Uterus (tissue), 4 donors: ENCODE measurements at places on chromosomes 12 and 14. TPM values are rescaled to one million over a fixed set of nuclear protein-coding genes. Genes with fewer than 3 reads are reported as not detected.
A peak's percentile ranks its signal among the peaks of the same experiment; 100 is the strongest.

- H3K4me3 ChIP-seq: no peak overlapping the region
- DNase-seq: no peak
- no peak overlapping the region for H3K27ac ChIP-seq
- H3K4me1 ChIP-seq: no peaks in the 10 kb centered on the region
- no peaks in the 10 kb centered on the region for H3K36me3 ChIP-seq
Observed at GRCh38 chr14:101446387-101446969, 114.8 kb upstream of the DIO3 start.

- H3K36me3 ChIP-seq: no peaks in the 10 kb centered on the region
- no peak overlapping the region for H3K27ac ChIP-seq
- H3K27me3 ChIP-seq: no peaks in the 10 kb centered on the region
- no peaks in the 10 kb centered on the region for H3K4me1 ChIP-seq
Observed at GRCh38 chr14:78674820-78675219, 504.6 kb downstream of the NRXN3 start.

DNA sequence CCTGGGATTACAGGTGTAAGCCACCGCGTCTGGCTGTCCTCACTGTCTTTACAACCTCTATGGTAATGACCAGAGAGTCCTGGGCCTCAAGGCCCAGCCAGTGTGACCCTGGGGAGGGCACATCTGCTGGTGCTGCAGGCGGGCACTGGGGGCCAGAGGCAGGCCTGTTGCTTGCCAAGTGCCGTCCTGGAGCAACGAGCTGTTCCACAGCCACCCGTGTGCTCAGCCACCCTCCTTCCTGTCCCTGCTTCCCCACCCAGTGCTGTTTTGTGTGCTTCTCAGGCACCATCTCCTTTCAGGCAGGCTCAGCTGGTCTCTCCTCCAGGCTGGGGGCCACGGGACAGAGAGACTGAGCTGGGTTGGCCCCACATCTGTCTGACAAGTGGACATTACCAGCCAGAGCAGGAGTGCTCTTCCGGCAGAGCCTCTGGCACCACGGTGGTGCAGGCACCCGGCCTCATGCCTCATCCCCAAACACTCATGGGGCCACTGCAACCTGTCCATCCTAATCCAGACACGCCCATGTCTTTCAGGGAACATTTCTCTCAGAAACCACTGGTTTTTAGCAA lies 9.0 kb downstream of the SLC25A47 start:
- H3K27ac ChIP-seq: no peak overlapping the region
- H3K36me3 ChIP-seq: no peaks in the 10 kb centered on the region
- no peaks in the 10 kb centered on the region for H3K4me1 ChIP-seq
- H3K4me3 ChIP-seq: no peak overlapping the region
- H3K27me3 ChIP-seq: no peaks in the 10 kb centered on the region

GRCh38 chr14:25108291-25108690 lies 58.3 kb upstream of the STXBP6 start:
- no peaks in the 10 kb centered on the region for H3K27me3 ChIP-seq
- H3K27ac ChIP-seq: no peak overlapping the region
- H3K36me3 ChIP-seq: no peaks in the 10 kb centered on the region
- H3K4me1 ChIP-seq: no peaks in the 10 kb centered on the region
- DNase-seq: no peak

DNA sequence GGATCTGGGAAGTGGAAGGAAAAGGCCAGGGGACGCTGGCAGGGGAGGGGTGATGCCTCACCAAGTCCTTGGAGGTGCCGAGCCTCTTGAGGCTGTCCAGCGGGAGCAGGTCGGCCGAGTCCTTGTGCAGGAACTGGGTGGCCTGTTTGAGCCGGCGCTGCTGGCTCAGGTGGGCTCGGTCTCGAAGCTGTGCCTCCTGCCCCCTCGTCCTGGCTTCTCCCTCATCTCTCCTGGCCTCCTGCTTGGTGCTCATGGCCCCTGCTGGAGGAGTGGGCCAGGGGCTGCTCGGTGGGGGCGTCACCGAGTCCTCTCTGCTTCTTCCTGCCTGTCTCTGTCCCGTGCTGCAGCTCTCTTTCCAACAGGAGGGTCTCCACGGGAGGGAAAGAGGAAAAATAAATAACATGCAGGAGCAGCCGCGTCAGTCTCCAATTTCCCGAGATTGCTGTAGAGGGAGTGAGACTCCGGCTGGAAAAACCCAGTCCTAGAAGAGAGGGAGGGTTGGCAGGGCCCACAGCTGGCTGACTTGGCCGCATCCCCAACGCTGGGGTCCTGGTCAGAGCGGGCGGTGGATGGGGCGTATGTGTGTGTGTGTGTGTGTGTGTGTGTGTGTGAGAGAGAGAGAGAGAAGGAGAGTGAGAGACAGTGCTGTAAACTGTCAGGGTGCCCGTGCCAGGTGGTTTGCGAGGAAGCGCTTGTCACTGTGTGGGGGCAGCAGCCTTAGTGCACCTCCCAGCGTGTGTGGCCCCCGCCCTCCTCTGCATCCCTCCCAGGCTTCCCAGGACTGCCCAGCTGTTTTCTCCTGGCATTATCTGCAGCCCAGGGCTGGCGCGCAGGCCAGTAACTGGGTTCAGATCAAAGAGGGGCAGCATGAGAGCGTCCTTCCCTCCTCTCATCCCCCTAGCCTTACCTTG lies at the start of gene NRIP2:
TSS of gene NRIP2 (minus strand) at position 455 of the 911 bp plus-strand sequence. CDS start at position 403, 52 bp downstream.
- no peaks in the 10 kb centered on the region for H3K27me3 ChIP-seq
- H3K4me3 ChIP-seq: peak within 1 kb of the TSS; percentile 2
- peak; percentile 63 for DNase-seq
- H3K27ac ChIP-seq: peak within 1 kb of the TSS; percentile 61
- peaks cover 8% of the 10 kb centered on the region for H3K4me1 ChIP-seq
- H3K36me3 ChIP-seq: no peaks in the 10 kb centered on the region

DNA sequence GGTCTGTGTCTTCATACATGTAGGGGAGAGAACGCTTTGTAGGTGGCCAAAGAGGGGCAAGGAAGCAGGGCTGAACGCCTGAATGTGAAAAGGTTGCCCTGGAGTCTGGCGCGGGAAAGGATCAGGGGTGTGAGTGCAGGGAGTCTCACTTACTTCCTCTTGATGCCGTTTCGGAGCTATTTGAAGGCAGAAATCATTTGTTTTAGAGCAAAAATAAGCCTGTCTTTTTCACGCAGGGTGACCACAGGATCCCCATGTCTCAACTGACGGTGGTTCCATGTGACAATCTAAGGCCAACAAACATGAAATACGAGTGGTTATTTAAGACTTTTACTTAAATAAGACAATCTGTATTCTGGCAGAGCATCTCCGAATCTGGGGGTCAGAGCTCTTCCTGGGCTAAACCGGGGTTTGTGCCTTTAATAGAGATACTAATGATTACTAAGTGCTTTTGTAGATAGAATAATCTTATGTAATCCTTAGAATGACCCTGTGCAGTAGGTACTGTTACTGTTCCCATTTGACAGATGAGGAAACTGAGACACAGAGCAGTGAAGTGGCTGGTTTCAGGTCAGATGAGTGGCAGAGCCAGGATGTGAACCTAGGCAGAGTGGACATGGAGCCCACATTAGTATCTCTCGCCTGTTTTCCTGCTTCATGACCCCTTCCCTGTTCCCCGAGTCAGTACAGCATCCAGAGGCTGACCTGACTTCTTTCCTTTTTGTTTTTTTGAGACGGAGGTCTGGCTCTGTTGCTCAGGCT lies 1.9 kb downstream of the BRI3BP start:
- H3K4me1 ChIP-seq: no peaks in the 10 kb centered on the region
- H3K27me3 ChIP-seq: no peaks in the 10 kb centered on the region
- DNase-seq: no peak
- H3K27ac ChIP-seq: no peak overlapping the region

- H3K27ac ChIP-seq: no peak overlapping the region
- no peaks in the 10 kb centered on the region for H3K36me3 ChIP-seq
- DNase-seq: no peak
- H3K4me3 ChIP-seq: no peak overlapping the region
Observed at GRCh38 chr12:110355073-110355472, 48.4 kb downstream of the ANAPC7 start.

DNA sequence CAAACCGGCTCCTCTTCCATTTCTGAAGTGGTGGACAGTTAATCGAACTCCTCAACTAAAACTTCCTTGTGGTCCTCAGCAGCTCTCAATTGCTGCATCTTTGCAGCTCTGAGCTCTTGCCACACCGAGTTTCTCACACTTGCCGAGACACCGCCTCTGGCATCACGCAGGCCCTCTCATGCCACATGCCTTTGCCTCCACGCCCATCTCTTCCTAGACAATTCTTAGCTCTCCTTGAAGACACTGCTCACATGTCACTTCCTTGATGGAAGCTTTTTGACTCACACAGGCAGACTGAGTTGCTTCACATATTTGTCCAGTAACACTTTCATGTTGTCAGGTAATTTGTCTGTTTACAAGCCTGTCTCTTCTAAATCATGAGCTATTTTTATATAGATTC lies 29.2 kb downstream of the KCNA1 start:
- no peaks in the 10 kb centered on the region for H3K36me3 ChIP-seq
- no peak overlapping the region for H3K4me3 ChIP-seq
- no peak overlapping the region for H3K27ac ChIP-seq
- no peak for DNase-seq
- H3K4me1 ChIP-seq: no peaks in the 10 kb centered on the region

- no peaks in the 10 kb centered on the region for H3K27me3 ChIP-seq
- H3K27ac ChIP-seq: no peak overlapping the region
- no peaks in the 10 kb centered on the region for H3K36me3 ChIP-seq
- no peak overlapping the region for H3K4me3 ChIP-seq
- H3K4me1 ChIP-seq: no peaks in the 10 kb centered on the region
Observed at GRCh38 chr12:84805474-84805858, 107.1 kb downstream of the SLC6A15 start.

FERMT2 gene
- 169 TPM for total RNA-seq

DNA sequence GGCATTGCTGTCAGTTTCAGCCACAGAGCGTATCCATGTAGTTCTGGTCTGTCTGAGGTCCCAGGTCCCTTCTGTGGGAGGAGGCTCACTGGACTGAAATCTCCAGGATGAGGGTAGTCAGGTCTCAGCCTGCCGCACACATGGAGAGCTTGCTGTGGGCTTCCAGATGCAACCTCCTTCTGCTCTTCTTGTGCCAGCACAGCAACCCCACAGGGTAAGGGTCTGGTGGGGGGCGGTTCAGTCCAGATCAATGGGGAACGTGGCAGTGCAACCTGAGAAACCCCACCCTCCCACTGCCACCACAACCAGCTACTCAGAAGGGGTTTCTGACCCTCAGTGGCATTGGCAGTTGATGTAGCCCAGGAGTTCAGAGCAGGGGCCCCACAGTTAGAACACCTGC lies 61.2 kb downstream of the BEGAIN start:
- DNase-seq: no peak
- H3K4me3 ChIP-seq: no peak overlapping the region
- H3K4me1 ChIP-seq: no peaks in the 10 kb centered on the region
- H3K27me3 ChIP-seq: no peaks in the 10 kb centered on the region

OR4K14 gene
- total RNA-seq: not detected

DNA sequence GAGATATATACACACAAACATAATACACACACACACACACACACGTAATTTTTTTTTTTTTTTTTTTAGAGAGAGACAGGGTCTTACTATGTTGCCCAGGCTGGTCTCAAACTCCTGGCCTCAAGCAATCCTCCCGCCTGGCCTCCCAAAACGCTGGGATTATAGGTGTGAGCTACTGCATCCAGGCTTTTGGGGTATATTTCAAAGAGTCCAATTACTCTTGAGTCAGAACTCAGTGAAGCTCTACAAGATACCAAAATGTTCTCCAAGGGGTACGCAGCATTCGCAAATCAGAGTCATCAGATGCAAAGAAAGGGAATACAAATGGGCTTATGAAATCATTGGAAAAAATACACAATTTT lies 54.0 kb downstream of the PHLDA1 start:
- H3K4me3 ChIP-seq: no peak overlapping the region
- peak overlapping the region; percentile 58 for H3K27ac ChIP-seq
- no peaks in the 10 kb centered on the region for H3K36me3 ChIP-seq
- DNase-seq: no peak
- no peaks in the 10 kb centered on the region for H3K27me3 ChIP-seq

VEZT gene
- total RNA-seq: 172 TPM

- H3K4me1 ChIP-seq: no peaks in the 10 kb centered on the region
- no peaks in the 10 kb centered on the region for H3K27me3 ChIP-seq
- H3K4me3 ChIP-seq: no peak overlapping the region
- no peak for DNase-seq
Observed at GRCh38 chr14:99190696-99191394, 81.2 kb downstream of the BCL11B start.

BATF gene
- total RNA-seq: not detected

GRCh38 chr12:54749191-54749818 lies 101.1 kb upstream of the DCD start:
- no peak overlapping the region for H3K4me3 ChIP-seq
- no peaks in the 10 kb centered on the region for H3K36me3 ChIP-seq
- no peaks in the 10 kb centered on the region for H3K27me3 ChIP-seq
- no peak overlapping the region for H3K27ac ChIP-seq

PMEL gene
- 3.6 TPM for total RNA-seq

DNA sequence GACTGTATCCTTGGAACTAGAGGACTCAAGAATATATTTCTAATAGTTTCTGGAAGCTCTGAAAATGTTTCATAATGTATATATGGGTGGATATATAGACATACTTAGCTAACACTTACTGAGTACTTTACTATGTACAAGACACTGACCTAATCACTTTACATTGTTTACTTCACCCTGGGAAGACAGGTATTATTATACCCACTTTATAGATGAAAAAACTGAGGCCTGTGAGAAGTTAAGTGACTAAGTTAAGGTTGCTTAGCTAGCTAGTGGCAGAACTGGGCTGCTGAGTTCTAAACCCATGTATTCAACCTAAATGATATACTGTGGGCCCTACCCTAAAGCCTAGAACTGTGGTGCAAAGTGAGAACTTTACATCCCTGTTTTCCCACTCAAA lies 79.1 kb upstream of the SSTR1 start:
- H3K27me3 ChIP-seq: no peaks in the 10 kb centered on the region
- no peak overlapping the region for H3K27ac ChIP-seq
- no peak for DNase-seq
- H3K4me1 ChIP-seq: no peaks in the 10 kb centered on the region
- H3K36me3 ChIP-seq: no peaks in the 10 kb centered on the region

GRCh38 chr14:63357841-63358240 lies 39.1 kb upstream of the GPHB5 start:
- DNase-seq: no peak
- H3K4me3 ChIP-seq: no peak overlapping the region
- H3K27ac ChIP-seq: no peak overlapping the region
- no peaks in the 10 kb centered on the region for H3K36me3 ChIP-seq
- no peaks in the 10 kb centered on the region for H3K27me3 ChIP-seq

- H3K36me3 ChIP-seq: no peaks in the 10 kb centered on the region
- no peak for DNase-seq
- H3K4me3 ChIP-seq: no peak overlapping the region
- H3K4me1 ChIP-seq: no peaks in the 10 kb centered on the region
- H3K27ac ChIP-seq: no peak overlapping the region
Observed at GRCh38 chr12:12812174-12812573, 972 bp upstream of the DDX47 start.

SLCO1B1 gene
- 0.35 TPM for total RNA-seq

BEGAIN gene
- total RNA-seq: 16.5 TPM

TAS2R9 gene
- not detected for total RNA-seq

KERA gene
- total RNA-seq: not detected

CEP83 gene
- total RNA-seq: 27.3 TPM

EXOC3L4 gene
- 5.6 TPM for total RNA-seq

- H3K27me3 ChIP-seq: no peaks in the 10 kb centered on the region
- peak overlapping the region; percentile 65 for H3K27ac ChIP-seq
- no peak for DNase-seq
- peaks cover 6% of the 10 kb centered on the region for H3K4me1 ChIP-seq
- H3K4me3 ChIP-seq: peak overlapping the region; percentile 48
Observed at GRCh38 chr12:57230381-57231155, 1.1 kb downstream of the SHMT2 start.

SYCP3 gene
- not detected for total RNA-seq

- peaks cover 11% of the 10 kb centered on the region for H3K27me3 ChIP-seq
- no peaks in the 10 kb centered on the region for H3K36me3 ChIP-seq
- peak; percentile 29 for DNase-seq
- H3K4me1 ChIP-seq: no peaks in the 10 kb centered on the region
- H3K27ac ChIP-seq: no peak overlapping the region
Observed at GRCh38 chr14:41609704-41610183, 3.1 kb downstream of the LRFN5 start.

OLR1 gene
- total RNA-seq: not detected
